ENCODE measurements at places on chromosomes 16 and 17.

- DNase-seq: no peak
Observed at GRCh38 chr17:74598346-74599022, 6.4 kb upstream of the CD300LD start.

- no peak for DNase-seq
Observed at GRCh38 chr17:60656499-60656898, 21.2 kb upstream of the BCAS3 start.

DNA sequence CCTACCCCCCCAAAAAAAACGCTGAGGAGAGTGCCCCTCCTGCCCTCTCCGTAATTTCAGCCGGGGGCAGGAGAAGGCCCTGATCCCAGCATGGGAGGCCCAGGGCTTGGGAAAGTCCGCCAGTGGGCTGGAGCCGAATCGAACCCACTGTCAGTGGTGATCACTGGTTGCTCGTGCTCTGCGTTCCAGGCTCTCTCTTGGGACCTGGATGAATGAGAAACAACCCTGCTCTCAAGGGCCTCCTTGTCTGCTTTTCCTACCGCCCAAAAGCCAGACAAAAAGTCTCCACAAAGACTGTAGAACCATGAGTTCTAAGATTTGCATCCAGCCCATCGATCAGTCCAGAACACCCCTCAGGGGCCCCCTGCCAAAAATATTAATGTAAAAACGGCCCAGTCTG, 8.1 kb downstream of the ARHGAP23 start:
- no peak for DNase-seq

- DNase-seq: no peak
Observed at GRCh38 chr17:78442648-78443218, 64.3 kb downstream of the PGS1 start.

DNA sequence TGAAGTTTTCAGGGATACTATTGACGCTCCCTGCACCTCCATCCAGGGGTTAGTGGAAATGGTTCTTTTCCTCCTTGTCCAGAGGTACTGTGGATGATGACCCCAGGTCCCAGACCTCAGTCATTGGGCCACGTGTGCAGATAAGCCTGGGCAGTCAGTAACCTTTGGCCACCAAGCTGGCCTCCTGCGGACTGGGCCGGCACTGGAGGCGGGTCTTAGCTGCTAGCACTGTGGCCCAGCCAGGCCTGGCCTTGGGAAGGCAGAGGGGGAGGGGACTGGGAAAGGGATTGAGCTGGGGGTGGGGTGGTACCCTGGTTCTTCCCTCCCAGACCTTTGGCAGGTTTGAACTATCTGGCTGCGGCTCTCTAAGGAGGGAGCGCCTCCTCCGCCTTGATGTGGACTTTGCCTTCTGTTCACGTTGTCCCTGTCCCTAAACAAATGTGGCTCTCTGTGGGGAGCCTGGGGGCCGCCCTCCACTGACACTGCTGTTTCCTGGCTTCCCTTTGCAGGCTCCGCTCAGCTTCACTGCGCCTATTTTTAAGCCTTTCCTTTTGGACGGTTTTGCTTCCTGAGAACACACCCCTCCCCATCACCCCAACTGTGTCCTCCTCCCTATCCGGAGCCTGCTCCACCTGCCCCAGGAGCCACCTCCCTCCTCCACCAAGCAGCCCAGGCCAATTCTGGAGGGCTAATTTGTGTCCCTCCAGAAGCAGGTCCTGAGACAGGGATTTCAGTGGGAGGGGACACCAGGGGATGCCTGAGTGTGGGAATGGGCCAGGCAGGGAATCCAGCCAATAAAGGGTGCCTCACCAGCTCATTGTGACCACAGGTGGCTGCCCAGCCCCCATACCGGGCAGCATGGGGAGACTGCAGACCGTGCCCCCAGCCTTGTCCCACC, 251.9 kb downstream of the SEC14L1 start:
- DNase-seq: no peak

- DNase-seq: no peak
Observed at GRCh38 chr16:15777533-15778203, 79.2 kb downstream of the MYH11 start.

DNA sequence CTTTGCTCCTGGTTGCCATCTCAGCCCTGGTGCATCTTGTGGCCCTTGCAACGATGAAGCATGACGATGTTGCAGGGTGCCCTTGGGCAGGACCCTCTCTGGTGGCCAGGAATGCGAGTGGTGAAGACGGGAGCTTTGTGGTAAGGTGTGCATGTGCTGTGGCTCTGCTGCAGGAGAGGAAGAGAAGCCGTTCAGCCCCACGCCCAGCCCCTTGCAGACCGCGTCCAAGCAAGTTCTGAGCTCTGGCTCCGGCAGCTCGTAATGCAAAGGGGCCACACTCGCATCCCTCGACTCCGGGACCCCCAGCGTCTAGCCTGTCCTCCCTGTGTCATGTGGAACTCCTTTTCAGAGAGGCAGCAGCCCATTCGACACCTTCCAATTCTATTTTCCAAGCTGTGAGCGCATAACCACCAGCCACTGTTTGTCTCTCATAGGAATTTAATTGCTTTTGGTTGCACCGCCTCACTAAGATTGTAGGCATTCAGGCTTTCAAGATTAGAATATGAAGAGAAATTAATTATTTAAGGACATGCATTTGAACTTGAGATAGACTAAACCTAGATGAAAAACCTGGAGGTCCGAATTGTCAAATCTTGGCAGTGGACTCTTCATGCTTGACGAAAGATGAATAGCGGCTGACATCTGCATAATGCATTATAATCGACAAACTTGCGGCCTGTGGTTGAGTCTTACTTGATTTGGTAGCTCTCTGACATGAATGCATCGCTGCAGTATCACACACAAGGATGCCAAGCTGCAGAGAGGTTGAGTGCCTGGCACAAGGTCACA, 21.1 kb upstream of the KCNG4 start:
- no peak for DNase-seq

DNA sequence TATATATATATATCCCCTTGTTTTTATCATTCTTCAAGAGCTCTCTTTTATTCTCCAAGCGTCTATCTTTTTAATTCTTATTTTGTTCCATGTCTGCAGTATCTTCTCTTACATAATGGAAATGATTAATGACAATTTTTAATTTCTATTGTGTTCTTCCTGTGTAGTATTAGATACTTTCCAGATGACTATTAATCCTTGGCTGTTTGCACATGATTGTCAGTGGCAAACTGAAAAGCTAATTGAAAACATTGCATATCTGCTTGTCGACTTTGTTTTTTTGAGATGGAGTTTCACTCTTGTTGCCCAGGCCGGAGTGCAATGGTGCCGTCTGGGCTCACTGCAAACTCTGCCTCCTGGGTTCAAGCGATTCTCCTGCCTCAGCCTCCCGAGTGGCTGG, 124.7 kb downstream of the BCAS3 start:
- DNase-seq: no peak

DNA sequence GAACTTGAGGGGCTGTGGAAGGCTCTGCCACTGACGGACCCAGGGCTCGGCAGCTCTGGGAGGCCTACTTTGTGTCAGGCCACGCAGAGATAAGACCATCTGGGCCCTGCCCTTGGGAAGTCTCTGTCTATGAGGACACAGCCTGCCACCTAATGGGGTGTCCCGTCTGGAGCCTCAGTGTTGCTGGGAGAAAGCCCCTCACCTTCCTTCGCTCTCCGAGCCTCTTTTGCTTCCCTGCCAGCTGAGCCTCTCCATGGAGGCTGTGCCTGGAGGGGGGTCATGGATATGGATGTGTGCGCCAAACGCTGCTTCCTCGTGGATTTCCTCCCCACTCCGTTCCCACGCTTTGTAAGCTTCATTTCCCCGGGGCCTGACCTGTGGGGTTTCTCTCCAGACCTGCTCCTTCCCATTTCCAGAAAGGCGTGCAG, 228.8 kb downstream of the SEC14L1 start:
- DNase-seq: no peak

DNA sequence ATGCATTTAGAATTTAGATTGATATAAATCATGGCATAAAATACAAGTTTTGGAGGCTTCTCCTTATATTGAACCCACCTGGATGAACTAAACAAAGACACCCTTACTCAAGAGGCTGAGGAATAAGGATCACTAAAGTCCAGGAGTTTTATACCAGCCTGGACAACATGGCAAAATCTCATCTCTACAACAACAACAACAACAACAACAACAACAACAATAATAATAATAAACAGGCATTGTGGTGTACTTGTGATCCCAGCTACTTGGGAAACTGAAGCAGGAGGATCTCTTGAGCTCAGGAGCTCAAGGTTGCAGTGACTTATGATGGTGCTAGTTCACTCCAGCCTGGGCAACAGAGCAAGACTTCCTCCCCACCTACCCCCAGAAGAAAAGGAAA, 558.0 kb downstream of the TOX3 start:
- DNase-seq: no peak

DNA sequence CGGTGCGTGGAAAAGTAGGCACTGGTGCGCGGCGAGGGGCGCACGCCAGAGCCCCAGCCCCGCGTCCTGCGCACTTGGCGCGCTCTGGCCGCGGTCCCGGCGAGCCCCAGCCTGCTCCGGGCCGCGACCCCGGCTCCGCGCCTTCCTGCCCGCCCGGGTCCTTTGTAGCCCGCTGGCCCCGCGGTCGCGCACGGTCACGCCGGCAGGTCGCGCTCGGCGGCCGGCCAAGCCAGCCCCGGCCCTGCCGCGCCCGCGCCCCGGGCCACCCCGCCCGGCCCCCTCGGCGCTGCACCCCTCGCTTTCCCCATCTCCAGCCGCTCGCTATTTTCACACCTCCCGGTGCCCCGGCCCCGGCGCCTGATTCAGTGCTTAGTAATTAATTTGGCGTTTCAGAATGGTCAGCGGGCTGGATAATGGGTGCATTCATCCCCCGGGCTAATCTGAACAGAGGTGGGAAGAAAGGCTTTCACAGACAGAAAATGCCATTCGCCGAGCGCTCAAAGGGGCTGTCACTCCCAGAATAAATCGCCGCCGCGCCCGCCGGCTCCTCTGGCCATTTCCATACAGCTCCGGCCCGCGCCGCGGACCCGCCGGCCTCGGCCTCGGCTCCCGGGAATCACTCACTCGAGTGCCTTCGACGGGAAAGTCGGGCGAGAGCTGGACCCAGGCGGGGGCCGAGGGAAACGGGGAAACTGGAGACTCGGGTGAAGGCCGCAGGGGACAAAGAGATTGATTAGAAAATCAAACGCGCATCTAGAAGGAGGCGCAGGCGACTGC, 17.8 kb upstream of the NTN1 start:
- no peak for DNase-seq

- DNase-seq: no peak
Observed at GRCh38 chr16:4200781-4201137, 41.1 kb downstream of the SRL start.

- DNase-seq: no peak
Observed at GRCh38 chr17:39175695-39176093, 9.7 kb upstream of the ARL5C start.

DNA sequence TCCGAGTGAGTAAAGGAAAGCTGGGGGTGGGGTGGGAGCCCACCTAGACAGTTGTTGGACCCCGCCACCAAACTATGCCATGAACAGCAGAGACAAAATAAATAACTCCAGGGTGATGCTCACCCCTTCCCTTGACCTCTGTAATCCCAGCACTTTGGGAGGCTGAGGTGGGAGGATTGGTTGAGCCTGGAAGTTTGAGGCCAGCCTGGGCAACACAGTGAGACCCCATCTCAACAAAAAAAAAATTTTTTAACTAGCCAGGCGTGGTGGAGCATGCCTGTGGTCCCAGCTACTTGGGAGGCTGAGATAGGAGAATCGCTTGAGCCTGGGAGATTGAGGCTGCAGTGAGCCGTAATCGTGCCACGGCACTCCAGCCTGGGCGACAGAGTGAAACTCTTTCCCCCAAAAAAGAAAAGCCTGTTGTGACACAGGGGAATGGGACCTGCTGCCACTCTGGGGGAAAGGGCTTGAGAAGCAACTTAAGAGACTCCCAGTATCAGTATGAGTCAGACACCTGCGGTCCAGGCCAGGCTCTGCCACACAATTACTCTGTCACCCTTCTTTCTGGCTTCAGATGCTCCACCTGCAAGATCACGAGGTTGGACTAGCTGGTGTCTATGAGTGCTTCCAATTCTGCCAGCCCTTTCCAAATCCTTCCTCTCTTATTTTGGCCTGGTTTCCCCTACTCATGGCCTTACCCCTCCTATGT, 5.0 kb downstream of the SGCA start:
- no peak for DNase-seq

GRCh38 chr17:10318535-10318934, 54.3 kb downstream of the MYH13 start:
- DNase-seq: no peak

DNA sequence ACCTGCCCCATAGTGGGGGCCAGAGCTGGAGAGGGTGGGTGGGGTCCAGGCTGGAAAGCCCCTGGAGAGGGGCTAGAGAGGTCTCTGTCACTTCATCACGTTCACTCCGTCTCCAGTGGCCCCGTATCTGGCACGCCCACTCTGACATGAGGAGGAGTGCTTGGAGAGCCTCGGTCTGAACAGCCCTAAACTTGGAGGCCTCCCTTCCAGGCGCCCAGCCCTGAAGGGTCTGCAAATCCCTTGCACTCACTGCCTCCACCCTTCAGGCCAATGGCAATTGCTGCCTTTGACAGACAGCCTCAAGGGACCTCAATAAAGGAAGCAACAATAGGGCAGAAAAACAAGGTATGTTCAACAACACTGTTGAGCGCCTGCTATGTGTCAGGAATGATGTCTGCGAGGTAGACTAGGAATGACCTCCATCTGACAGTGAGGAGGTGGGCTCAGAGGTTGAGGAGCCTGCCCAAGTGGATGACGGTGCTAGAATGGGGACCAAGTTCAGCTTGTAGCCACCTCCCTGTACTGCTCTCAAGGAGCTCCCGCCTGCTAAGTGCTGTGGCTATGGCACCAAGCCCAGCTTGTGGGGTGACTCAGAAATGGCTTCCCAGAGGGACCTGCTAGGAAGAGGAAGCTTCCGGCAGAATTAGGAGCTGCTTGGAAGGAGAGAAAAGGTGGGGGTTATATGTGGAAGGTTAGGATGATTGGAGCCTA, 2.9 kb upstream of the EPX start:
- DNase-seq: no peak

DNA sequence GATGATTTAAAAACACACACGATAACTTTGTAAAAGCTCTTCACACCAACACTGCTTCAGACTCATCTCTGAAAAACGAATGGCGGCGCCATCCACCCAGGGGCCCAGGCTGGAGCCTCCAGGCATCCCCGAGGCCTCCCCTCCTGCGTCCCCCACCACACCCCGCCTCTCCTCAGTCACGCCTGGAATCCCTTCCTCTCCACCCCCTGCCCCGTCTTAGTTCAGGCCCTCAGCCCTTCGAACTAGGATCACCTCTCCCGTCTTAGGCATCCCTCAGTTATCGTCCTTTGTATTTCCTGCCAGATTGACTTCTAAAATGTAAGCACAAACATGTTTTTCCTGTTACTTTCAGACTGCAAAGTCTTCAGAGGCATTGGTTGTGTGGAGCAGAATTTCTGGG, 58.3 kb downstream of the NDEL1 start:
- DNase-seq: no peak
